ENCODE measurements at places on chromosomes 16 and 17.
A peak's percentile ranks its signal among the peaks of the same experiment; 100 is the strongest.

DNA sequence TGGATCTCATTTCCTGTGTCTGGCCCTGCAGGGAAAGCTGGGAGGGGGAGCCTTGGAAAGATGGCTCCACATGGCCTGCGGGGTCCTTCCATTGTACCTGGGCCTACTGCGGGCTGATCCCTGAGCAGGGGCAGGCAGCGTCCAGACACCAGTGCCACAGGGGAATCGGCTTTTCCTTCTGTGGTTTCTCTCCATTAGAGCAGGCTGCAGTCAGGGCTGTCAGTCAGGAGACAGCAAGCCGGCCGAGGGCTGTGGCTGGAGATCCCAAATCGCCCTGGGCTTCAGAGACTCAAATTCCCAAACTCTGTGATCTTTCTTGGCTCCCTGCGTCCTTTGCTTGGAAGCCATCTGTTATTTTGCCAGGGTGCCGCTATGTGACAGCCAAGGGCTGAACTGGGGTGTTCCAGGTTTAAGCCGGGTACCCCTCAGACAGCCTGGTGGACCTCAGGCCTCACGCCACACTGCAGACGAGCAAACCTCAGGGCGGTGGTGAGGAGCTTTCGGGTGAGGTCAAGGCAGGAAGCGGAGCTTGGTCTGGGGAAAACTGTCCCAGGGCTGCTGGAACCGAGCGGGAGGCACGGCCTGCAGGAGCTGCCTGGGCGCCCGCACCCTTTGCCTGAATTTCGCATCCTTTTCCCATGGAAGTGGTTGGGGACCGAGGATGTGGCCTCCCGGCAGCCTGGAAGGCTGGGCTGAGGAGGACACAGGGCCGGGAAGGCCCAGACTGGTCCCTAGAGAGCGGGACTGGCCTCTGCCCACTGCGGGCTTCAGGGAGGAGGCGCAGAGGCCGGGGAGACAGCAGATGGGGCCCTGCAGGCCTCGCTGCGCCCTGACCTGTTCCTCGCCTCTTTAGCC lies 1.5 kb upstream of the CPNE7 start:
- no peak for DNase-seq

DNA sequence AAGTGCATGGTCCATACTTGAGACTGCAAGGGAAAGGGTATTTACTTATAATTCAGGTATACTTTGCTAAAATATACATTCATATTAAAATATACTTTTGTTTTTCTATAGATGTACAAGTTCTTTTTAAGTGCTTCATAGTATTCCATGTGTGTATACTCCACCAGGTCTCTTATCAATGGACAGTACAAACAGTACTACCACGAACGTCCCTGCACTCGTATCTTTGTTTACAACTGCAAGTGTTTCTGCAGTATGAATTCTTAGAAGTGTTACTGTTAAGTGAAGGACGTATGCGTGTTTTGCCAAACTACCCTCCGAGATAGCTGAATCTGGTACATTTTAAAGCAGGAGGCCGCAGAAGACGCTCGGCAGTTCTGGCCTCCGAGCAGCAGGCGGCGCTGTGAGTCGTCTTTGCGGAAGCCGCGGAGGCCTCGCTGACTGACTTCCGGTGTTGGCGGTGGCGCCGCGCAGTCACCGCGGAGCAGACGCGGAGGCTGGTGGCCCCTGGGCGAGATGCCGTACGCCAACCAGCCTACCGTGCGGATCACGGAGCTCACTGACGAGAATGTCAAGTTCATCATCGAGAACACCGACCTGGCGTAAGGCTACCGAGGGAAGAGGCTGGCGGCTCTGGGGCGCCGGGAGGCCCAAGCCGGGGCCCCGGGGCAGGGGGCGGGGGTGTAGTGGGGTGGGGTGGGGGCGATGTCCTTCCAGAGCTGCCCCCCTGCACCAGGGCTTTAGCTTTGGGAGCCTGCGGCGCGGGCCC lies at the start of gene POLR2C:
Gene POLR2C (plus strand): TSS at position 471 of the 769 bp plus-strand sequence. CDS start 46 bp downstream, at position 517.
- peak; percentile 81 for DNase-seq

GRCh38 chr16:24141917-24142316 lies 114.2 kb upstream of the CACNG3 start:
- no peak for DNase-seq

DNA sequence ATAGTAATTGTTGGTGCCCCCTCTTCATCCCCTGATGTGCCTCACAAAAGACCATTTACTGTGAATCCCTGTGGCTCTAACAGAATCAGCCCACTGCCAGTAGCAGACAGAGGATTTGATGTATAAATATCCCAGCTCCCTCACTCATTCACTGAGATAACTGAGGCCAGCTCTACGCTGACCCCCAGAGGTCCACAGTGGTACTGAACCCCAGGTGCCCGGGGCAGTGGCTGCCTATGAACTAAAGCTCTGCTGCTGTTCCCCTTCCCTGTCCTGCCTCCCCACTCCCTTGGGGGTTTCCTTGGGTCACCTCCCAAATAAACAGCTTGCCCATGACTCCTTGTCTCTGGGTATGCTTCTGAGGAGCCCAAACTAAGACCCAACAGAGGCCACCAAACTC lies 295.8 kb downstream of the FOXL1 start:
- no peak for DNase-seq

GRCh38 chr17:82297280-82297713 lies 20.1 kb downstream of the CD7 start:
- peak; percentile 86 for DNase-seq

- DNase-seq = no peak
These were observed 17.4 kb downstream of the CD300LG start for GRCh38 chr17:43864161-43864984.

DNA sequence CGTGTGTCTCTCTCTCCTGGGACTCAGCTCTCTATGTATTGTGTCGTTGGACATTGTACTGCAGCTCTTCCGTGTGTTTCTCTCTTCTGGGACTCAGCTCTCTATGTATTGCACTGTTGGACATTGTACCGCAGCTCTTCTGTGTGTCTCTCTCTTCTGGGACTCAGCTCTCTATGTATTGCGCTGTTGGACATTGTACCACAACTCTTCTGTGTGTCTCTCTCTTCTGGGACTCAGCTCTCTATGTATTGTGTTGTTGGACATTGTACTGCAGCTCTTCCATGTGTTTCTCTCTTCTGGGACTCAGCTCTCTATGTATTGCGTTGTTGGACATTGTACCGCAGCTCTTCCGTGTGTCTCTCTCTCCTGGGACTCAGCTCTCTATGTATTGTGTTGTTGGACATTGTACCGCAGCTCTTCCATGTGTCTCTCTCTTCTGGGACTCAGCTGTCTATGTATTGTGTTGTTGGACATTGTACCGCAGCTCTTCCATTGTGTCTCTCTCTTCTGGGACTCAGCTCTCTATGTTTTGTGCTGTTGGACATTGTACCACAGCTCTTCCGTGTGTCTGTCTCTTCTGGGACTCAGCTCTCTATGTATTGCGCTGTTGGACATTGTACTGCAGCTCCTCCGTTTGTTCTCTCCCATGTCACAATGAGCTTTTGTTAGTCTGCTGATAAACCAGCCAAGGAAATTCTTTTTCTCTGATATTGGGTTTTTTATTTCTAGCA lies 84.8 kb downstream of the RPTOR start:
- no peak for DNase-seq

GRCh38 chr17:37671028-37671823 lies 28.0 kb upstream of the DDX52 start:
- no peak for DNase-seq

DNA sequence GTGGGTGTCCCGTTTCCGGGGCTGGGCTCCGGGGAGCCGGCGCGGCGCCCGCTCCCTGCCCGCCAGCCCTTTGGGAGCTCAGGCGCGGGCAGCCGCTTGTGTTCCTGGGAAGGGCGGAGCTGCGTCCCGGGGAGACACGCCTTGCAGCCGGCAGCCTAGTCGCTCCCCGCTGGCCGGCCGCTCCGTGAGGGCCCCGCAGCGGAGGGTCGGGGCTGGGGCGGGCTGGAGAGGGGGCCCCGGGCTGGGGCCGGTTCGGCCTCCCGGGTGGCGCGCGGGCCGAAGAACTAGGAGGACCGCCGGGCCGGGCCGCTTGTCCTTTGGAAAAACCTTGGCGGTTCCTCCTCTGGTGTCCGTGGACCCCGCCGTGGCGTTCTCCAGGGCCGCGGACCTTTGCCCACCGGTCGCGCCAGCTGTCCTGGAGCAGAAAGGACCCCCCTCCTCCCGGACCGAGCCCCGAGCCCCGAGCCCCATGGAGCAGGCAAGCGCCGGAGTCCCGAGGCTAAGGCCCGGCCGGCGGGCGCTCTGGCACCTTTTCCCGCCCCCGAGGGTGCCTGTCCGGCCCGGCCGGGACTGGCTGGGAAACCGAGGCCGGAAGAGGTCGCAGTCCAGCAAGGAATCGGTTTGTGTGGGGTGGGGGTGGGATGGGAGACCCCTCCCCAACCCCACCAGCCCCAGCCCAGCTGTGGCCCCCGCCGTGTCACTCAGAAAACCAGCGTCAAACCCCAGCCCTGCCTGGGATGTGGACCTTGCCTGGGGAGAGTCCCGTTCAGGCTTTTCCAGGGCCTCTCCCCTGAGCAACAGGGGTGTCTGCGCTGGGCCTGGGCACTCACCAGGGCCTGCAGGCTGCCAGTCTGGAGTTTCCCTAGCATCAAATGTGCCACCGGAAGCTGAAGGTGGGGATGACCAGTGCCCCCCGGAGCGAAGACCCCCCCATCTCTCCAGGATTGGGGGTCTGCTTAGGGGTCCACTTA lies 6.8 kb upstream of the TBC1D3B start:
- no peak for DNase-seq

DNA sequence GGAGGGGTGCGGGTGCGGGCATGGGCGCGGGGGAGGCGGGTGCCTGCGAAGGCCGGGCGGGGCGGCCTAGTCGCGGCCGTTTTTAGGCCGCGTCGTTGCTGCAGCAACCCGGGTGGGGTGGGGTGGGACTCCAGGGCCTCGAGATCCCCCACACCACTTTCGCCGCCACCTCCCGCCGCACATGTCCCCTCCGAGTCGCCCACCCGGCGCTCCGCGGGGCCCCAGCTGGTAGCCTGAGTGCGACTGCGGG lies 11.3 kb downstream of the TBX2 start:
- DNase-seq = no peak

DNA sequence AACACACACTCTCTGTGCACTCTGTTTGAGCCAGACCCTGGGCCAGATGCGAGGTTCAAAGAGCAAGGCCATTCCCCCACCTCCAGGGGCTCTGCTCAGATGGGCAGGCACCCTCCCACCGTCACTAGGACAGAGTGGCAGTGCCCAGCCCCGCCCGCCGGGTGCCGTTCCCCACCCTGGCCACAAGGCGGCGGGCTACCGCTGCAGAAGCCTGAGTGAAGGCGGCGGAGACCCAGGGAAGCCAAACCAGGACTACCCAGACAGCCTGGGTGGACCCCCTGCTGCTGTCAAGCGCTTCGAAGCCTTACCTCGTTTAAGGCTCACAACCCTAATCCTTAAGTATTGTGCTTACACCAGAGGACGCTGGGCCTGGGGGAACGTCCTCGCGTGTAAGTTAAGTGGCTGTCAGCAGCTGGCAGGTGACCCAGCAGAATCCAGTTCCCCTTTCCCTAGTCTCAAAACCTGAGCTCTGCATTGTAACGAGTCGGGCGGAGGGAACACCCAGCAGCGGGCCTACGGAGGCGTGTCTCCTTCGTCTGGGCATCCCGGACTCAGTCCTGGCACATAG lies 4.5 kb downstream of the ARHGAP27 start:
- DNase-seq = peak; percentile 48

DNA sequence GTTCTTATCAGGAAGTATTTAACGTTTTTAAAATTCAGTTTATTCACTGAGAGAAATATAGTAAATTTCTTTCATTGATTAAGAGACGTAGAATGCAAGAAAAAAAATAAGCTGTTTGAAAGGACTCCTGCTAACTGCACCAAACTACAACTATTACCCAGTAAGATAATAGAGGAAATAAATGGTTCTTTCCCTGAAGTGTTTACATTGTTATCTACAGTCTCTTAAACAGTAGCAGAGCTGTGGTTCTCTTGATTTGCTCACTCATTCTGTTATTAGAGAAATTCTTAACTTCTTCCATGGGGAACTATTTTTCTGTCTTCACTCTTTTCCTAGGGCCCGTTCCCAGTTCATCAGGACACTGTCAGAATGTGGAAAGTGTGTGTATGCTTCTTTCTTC lies 973.0 kb downstream of the KCNJ2 start:
- DNase-seq = no peak

DNA sequence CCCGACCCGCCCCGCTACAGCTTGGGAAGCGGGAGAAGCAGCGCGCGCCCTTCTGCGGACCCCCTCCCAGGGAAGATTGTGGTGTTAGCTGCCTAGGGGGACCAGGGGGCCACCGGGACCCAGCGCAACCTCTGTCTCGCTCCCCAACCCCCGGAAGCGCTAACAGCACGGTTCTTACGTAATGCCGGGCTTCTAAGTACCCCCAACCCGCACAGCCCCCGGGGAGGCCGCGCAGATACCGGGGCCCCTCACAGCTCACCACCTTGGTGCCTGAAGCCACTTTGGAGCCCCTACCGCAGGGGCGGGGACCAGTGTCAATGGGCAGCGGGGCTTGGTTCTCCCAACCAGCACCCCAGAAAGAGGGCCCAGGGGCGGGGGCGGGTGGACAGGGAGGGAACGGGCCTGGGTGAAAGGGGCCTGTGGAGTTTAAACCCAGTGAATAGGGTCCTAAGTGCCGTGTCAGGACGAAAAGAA lies 348 bp downstream of the MPP2 start:
- DNase-seq = no peak

GRCh38 chr16:11257131-11257938 lies 1.3 kb upstream of the SOCS1 start:
- no peak for DNase-seq

DNA sequence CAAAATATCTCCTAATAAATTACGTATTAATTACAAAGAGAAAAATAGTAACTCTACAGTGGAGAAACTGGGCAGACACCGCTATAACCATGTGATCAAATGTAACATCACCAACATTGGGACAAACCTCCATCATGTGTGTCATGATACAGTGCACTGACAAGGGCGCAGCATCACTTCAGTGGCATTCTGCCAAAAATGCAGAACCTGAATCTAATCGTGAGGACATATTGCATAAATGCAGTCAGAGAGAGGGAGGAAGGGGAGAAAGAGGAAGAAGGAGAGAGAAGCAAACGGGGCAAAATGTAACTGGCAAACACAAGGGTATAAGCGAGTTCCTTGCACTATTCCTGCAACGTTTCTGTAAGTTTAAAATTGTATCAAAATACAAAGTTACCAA lies 74.2 kb upstream of the MARCHF10 start:
- DNase-seq = no peak

DNA sequence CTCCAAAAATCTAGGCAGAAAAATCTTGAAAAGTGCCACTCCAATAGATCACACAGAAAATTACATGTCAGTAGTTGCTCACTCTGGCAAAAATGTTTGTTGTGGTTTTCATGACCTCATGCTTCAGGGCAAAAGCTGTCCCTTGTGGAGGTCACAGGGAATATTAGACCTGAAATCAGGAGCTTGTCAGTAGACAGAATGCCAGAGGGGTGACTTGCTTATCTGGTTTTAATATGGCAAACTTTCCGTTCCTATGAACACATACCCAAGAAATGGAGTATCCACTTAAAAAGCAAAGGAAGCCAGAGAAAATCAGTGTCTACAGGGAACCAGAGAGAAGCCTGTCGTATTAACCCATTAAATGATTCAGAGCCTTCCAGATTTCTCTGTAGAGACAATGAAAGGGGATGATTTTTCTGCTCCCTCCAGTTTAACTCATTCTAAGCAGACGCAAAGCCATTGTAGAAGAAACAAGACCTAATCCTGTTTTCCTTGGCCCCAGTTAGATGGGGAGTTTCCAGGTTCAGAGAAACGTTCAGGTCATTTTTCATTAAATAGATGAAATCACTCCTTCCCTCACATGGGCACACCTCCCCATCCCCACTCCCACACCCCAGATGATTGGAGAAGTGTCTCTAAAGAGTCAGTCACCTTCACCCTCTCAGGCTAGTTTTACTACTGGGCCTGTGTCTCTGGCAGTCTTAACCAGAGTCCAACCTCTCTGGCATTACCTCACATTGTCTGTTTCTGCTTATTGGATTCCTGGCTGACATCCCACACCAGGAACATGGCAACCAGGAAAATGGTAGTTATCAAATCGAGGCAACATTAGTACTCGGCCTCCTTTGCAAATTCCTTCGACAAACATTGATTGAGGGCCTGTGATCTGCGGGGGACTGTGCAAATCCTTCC lies 6.0 kb downstream of the SOX9 start:
- DNase-seq = no peak

Measured in effector memory CD4-positive, alpha-beta T cell (primary cell).